ENCODE measurements at places on chromosomes 3 and 15. TPM values are rescaled to one million over a fixed set of nuclear protein-coding genes. Genes with fewer than 3 reads are reported as not detected.

Gene COLQ
- 7.7 TPM for polyA plus RNA-seq

Gene PCBP4
- polyA plus RNA-seq, result 87.3 TPM

Gene SEMA6D
- 1.1 TPM for polyA plus RNA-seq

Gene C3orf33
- 5.2 TPM for polyA plus RNA-seq

Gene SOX2
- 1.1 TPM for polyA plus RNA-seq

Gene EPB42
- polyA plus RNA-seq, result not detected

Gene NGLY1
- polyA plus RNA-seq, result 49.6 TPM

Gene TSC22D2
- polyA plus RNA-seq, result 16.7 TPM

DNA sequence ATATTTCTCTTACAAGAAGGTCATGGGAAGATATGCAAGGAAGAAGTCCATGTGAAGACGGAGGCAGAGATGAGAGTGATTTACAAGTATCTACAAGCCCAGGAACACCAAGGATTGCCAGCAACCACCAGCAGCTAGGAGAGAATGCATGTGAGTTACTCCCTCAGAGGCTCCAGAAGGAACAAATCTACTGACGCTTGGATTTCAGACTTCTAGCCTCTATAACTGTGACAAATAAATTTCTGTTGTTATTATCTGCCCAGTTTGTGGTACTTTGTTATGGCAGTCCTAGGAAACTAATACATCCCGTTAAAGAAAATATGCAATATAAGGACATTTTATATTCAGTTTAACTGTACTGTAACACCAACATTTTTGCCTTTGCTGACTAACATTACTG is 283.9 kb downstream of the BCHE start:
- DNase-seq, result no peak

GRCh38 chr15:76903251-76903681 is 1.9 kb downstream of the SCAPER start:
- no peak for DNase-seq

GRCh38 chr15:78213956-78214355 is 20.4 kb downstream of the ACSBG1 start:
- DNase-seq, result peak; percentile 15

DNA sequence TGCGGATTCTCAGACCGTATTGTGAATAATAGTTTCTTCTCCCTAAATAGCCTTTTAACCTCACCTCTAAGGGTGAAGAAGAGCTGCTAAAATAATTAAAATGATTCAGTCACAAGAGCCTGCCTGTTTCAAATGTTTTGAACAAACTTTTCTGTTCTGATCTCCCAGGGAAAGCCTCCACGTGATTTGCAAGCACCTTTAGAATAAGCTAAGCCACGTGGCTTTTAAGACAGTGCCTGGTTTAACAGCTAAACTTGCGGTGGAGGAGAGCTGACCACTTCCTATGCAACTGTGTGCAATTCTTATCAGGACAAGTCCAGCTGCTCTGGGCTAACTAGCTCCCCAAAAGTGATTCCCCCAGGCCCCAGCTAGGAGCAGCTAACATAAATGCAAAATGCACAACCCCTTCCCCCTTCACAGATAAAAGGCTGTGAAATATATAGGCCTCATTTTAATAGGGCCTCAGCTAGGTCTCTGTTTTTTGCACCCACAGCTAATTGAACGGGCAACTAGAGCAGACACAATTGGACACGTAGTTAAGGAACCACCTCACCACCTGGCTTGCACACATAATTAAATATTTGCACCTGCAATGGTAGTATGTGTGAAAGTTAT is 401.2 kb upstream of the NR2F2 start:
- no peak for DNase-seq

DNA sequence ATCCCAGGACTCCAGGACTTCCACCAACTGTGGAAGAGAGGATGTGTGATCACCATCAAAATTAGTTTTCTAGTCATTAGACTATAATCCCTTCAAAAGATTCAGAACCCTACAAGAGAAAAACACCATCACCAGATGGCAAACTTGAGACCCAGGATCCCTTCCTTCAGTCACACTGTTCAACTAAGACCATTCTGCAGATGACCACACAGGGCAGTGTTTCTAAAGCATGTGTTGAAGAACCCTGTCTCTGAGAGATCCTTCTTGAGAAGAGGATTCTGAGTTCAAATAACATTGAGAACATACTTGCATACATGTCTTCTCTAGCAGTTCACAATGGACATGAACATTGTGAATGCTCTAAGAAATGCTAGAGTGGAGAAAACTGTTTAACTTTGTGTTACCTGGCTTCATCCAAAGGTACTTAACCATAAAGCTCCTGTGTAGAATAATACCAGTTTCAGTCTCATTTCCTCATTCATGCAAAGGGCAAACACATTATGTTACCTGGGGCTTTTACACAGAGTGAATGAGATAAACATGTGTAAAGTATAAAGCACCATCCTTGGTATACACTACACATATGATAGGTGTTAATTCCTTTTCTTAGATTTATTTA is 2.4 kb upstream of the ADGRG7 start:
- no peak for DNase-seq

- DNase-seq, result no peak
Observed at GRCh38 chr3:76698136-76698706, 341.7 kb upstream of the ROBO2 start.

DNA sequence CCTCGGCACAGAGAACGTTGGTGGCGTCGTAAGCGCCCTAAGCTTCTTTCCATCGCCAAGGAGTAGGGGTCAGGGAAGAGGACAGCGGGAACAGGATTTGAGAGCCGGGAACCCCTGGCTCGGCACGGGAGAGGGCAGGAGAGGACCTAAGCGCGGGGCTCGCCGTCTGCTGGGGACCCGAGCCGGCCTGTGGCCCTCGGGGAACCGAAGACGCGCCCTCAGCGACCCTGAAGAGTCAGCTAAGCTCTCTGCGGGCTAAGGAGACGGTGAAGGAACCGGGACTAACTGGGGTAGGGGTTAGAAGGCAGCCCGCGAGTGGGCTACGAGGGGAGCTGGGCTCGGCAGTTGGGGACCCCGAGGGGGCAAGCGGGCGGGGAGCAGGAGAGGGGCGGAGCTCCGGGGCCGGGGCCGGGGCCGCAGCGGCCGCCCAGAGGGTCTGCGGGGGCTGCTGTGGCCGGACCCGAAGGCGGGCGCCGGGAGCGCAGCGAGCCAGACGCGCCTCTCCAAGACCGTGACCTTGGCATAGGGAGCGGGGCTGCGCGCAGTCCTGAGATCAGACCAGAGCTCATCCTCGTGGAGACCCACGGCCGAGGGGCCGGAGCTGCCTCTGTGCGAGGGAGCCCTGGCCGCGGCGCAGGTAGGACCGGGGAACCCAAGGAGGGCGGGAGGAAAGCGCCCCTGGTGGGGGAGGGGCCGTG is 574 bp downstream of the CASR start:
- DNase-seq, result no peak

- DNase-seq, result no peak
Observed at GRCh38 chr3:54819946-54820345, 107.9 kb downstream of the LRTM1 start.

- DNase-seq, result no peak
Observed at GRCh38 chr3:114480442-114480841, 186.6 kb downstream of the TIGIT start.

DNA sequence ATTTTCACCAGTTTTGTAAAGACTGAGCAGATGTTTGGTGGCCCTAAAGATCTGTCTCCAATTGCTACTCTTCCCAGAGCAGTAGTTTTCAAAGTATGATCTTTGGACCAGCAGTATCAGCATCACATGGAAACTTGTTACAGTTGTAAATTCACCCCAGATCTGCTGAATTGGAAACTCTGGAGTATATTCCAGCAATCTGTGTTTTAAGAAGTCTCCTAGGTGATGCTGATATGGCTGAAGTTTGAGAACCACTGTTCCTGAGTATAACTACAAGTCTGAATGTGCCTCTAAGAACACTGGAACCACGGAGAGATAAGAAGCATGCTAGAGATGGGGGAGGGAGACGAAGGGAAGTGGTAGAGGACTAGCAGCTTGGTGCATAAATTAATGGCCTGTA is 45.7 kb downstream of the NUDT16 start:
- DNase-seq, result no peak

GRCh38 chr3:111373861-111374260 is 168.1 kb upstream of the CD96 start:
- DNase-seq, result no peak

DNA sequence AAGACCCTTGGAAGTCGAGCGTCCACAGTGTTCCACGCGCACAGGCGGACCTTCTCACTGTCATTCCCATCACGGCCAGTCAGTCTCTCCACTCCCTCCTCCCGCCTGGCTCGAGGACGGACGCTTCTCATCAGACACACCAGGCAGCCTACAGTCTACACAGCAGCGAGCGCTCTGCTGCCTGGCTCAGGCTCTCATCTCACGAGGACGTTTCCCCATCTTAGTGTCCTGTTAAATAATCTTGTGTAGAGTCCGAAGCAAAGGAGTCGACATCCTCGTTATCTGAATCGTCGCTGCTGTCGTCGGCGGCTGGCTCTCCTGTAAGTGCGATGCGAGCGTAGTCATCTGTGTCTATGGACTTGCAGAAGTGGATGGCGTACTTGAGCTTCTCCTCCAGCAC is 12.4 kb upstream of the OCA2 start:
- no peak for DNase-seq

DNA sequence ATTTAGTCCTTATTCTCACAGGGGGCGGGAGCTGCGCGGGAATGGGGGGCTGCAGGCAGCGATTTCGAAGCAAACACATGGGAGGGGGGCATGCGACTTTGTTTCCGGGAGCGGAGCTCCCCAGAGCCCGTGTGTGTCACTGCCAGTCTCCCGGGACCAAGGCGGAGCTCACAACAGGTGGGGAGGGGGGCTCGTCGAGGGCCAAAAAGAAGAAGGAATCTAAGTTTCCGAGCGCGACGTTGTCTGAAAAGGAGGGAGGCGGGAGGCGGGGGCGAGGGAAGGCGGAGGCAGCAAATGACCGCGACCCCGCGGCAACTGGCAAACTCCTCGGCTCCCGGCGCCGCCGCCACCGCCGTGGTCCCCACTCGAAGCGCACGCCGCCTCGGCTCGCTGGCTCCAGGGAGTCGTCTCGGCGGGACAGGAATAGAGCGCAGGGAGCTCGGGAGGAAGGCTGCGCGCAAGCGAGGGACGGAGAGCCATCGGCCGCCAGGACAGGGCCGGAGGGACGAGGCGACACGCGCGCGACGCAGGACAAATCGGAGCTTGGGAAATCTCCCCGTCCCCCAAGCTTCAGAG is 1.4 kb downstream of the FOXP1 start:
- peak; percentile 57 for DNase-seq

DNA sequence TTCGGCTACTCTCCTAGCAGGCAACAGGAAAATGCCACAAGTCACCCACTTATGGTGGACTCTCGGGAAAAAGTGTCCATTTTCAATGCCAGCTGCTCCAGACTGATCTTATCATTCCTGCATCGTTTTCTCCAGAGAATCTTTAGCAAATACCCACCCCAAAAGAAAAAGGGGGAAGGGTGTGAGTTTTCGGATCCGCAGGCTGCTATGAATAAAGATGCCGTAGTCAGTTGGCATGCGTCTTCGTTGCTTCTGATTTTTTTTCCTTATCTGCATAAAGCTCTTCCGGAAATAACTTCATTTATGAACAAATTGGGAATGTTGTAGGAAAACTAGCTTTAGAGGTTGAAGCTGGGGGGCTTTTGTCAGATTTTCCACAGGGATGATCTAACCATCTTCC is 22.4 kb upstream of the VILL start:
- DNase-seq, result no peak

GRCh38 chr3:16767006-16767405 is 117.7 kb upstream of the PLCL2 start:
- DNase-seq, result peak; percentile 3

DNA sequence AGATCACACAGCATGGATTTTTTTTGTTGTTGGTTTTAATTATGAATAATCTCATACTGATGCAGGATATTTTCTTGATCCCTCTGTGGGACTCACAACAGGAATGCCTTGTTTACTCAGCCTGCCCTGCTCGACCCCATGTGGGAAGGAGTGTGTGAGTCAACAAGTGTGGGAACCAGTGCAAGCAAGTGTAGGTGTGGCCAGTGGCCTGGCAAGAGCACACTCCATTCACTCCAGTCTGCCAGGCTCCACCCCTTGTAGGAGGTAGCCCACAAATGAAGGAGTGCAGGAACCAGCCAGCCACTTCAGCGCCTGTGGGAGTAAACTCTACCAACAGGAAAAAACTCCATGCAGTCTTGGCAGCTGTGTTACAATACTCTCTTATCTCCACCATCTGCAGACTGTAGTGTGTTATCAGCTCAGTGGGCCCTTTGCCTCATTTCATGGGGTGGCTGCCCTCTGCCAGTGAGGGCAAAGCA is 393.6 kb downstream of the OTOL1 start:
- peak; percentile 13 for DNase-seq

DNA sequence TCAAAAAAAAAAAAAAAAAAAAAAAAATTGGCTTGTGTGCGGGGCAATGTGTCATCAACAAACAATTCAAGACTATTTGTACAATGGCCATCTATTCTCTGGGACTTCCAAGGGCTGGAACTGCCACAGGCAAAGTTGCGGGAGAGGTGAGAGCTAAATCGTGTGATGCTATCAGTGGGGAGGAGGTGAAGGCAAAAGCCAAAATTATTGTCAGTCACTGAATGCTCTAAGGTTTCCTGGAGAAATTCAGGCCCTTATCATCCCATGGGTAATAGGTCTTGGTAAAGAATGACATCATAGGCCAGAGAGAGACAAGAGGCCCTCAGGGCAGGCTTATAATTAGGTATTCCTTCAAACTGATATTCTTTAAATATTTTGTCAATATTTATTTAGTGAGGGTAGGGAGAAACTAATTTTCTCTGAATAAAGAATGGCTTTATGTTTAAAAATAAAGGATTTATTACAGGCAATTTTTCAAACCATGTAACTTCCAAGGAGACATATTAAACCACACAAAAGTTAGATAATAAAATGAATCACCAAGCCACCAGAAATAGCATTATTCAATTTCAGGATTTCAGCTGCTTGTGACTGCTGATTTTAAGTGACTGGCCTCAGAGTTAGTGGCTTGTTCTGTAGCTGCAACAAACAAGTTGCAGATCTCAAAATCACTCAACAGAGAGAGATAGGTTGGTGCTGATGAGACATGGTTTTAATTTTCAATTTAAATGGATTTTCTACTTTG is 226.3 kb upstream of the MRPL3 start:
- DNase-seq, result no peak

DNA sequence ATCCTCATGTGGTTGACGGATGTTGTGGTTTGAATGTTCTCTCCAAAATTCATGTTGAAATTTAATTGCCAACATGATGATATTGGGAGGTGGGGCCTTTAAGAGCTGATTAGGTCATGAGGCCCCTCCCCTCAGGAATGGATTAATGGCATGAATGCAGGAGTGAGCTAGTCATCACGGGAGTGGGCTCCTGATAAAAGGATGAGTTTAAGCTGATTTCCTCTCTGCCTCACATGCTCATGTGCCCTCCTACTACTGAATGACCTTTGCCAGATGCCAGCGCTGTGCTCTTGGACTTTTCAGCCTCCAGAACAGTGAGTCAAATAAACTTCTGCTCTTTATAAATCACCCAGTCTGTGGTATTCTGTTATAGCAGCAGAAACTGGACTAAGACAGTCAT is 111.2 kb downstream of the MYO5A start:
- DNase-seq, result no peak

DNA sequence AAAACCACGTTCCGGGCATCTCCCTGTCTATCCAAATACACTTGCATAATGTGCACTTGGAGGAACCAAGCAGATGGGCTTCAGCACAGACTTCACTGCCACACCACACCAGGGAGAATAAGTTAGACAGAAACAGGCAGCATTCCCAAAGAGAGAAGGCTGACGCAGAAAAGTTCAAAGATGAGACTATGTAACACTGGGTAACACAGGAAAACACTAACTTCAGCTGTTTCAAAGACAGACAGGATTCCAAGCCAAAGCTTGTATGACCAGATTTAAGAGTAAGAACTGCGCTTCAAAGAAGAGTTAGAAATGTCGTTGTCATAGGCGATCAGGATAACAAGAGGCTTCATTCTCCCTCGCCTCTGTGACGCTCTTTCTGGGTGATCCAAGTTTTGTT is 19.9 kb downstream of the SLC51A start:
- no peak for DNase-seq

- no peak for DNase-seq
Observed at GRCh38 chr3:79245284-79246138, 522.3 kb downstream of the ROBO1 start.
